ENCODE measurements at places on chromosomes 4 and X.

- DNase-seq: no peak
Measured at GRCh38 chrX:121151293-121151692, 103.9 kb downstream of the GLUD2 start.

DNA sequence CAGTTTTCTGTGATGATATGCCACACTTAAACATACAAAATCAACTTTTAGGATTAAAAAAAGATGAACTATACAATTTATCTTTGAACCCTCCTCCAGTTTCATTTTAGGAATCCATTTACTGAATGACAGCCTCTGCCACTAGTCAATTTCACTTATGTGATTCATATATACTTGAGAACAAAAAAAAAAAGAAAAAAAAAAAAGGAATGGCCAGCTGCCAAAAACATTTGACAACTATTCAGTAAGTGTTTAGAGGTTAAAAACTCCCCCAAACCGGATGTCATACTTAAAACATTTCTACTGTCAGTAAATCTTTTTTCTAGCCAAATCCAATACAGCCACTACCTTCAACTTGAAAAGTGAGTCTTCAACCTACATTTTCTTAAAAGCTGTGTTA lies 266.7 kb upstream of the MAGEB2 start:
- no peak for DNase-seq

- peak; percentile 19 for DNase-seq
Measured at GRCh38 chr4:89894649-89895550, at the start of gene MMRN1. Gene MMRN1, plus strand, starts transcription at chr4:89894854. Its CDS starts 118 bp downstream, at chr4:89894972.

DNA sequence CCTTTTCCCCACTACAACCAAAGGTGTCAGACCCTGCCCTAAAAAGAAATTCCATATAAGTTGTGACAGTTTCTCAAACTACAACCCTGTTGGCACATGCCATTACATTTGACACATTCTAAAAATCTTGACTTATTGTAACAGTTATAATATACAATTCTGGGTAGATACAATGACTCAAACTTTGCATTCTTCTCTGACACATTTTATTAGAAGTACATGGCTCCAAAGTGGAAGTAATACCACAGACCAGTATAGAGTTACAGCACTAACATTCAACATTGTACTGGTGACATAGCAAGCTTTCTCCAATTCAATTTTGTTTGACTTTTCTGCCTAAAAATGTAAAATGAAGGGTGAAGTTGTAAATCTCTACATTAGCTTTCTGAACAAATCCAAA lies 196.6 kb upstream of the ETNPPL start:
- DNase-seq: no peak

- DNase-seq: no peak
Measured at GRCh38 chr4:124641715-124642381, 70.7 kb downstream of the ANKRD50 start.

- DNase-seq: peak; percentile 21
Measured at GRCh38 chr4:122762520-122762919, 30.0 kb downstream of the BBS12 start.

- no peak for DNase-seq
Measured at GRCh38 chr4:99790796-99791617, 25.6 kb upstream of the DAPP1 start.

DNA sequence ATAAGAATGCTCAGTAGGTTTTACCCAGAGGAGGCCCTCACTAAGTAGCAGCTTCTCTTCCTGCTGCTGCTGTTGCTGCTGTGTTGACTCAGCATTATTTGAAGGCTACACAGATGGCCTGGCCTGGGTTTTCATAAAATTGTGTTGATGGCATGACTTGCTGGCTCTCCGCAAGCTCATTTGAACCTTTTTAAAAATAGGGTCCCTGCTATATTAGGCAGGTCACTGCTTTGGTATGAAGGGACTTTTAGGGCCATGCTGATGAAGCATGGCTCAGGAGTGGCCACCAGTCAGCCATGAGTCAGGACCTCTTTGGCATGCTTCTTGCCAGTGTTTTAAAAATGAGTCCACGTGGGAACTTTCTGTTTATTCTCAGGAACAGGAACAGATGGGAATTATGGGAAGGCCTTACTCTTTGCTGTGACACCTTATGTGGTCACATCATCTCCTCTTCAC lies 128.7 kb downstream of the MID1IP1 start:
- DNase-seq: no peak

DNA sequence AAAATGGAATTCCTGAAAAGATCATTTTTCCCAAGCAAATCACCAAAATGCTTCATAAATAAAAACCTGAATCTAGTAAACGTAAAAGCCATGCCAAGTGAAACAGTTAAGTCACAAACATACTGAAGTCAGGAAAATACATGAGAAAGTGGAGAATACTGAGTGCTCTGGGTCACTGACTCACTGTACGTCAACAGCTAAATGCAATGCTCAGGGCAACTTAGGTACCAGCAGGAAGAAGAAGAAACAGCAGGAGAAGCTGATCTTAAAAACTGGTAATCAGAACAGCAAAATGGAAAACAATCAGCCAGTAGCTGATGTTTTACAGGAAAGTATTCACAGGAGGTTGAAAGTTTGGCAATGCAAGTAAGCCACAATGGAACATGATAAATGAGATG lies 252.6 kb upstream of the ETNPPL start:
- DNase-seq: no peak

- no peak for DNase-seq
Measured at GRCh38 chr4:79492148-79492547, 84.1 kb upstream of the GK2 start.

DNA sequence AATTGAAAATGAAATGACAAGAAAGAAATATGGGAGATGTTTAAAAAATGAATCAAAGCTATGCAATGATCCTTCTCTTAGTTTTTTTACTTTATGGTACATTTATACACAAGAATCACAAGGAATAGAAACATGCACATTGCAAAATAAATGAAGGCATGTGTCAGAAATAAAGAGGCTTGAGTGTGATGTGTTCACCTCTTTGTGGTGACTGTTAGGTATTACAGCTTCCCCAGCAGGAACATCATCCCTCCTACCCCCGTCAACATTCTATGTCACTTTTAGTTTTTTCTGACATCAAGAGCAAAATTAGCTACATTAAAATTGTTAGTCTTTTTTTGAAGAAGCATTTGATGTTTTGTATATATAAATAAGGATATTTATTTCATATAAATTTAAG lies 214.8 kb downstream of the SLC4A4 start:
- no peak for DNase-seq

DNA sequence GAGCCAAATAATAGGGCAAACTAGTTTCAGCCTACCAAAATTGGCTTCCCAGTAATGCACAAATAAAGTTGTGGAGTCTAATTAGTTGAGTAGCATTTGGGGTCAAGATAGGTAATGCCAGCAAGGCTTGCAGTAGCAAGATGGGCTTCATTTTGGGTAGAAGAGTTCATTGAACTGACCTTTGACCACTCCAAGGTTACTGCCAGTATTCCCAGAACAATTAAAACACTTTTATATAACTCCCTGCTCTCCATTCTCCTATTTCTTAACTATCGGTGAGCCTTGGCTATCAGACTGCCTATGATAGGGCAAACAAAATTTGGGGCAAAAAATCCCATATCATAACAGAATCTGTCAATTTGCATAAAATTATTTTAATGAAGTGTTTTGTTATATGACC lies 7.1 kb downstream of the DNAAF6 start:
- DNase-seq: no peak

GRCh38 chrX:1493412-1493811 lies 40.7 kb upstream of the ASMTL start:
- peak; percentile 2 for DNase-seq

GRCh38 chrX:83521905-83522304 lies 13.8 kb downstream of the POU3F4 start:
- DNase-seq: no peak

DNA sequence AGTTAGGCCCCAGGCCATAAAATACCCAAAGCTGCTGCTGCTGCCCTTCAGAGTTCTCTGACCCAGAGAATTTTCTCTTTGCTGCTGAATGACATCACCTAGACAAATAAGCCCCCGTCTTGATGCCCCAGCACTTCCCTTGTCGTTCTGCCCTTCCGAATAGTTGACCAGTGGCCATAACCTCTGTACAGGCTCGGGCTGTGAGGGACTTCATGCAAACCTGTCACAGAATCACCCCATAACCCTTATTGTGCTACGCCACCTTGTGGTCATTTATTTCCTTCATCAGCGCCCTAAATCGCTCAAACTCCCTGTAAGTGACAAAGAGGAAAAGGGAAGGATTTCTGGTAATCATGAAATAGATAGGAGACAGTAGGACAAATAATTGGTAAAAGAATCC lies 18.8 kb downstream of the SPACA5 start:
- DNase-seq: peak; percentile 50

DNA sequence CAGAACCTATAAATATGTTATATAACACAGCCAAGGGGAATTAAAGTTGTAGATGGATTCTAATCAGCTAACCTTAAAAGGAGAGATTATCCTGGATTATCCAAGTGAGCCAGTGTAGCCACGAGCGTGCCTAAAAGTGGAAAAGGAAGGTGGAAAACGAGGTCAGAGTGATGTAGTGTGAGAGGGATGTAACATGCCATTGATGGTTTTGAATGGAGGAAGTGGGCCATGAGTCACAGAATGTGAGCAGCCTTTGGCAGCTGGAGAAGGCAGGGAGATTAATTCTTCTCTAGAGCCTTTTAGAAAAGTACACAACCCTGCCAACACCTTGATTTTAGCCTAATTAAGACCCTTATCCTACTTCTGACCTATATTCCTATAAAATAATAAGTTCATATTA lies 149.1 kb downstream of the SLC39A8 start:
- DNase-seq: no peak

GRCh38 chrX:115017455-115017854 lies at the start of gene IL13RA2:
Gene IL13RA2, minus strand, starts transcription at chrX:115017616. Its CDS starts 347 bp downstream, at chrX:115017269.
- DNase-seq: no peak

GRCh38 chr4:1776521-1777161 lies 16.5 kb upstream of the FGFR3 start:
- DNase-seq: no peak

DNA sequence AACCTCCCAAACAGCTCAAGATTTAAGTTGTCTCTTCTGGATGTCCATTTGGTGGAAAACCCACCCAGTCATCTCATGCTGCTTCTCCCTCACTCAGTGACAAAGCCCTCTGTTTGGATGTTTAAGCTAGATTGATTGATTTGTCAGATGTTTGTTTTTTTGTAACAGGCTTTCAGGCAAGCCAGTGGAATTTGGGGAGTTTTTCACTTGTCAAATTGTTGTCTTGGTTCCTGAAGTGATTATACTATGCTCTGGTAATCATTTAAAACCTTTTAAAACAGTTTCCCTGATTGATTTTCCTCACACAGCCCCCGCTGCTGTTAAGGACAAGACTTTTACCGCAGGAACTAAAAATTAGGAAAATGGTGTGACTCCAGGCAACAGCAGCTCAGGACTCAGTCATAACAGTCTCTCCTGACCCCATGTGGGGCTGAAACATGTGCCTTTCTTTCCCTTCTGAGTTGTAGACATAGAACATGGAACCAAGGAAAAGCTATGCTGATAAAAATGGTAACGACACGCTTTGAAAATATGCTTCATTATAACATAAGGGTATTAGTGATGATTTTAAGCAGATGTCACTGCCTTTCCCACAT lies 40.8 kb upstream of the SETD7 start:
- DNase-seq: no peak

GRCh38 chr4:79959652-79960051 lies 113.4 kb downstream of the ANTXR2 start:
- DNase-seq: no peak

GRCh38 chr4:15774020-15774420 lies 4.1 kb upstream of the CD38 start:
- no peak for DNase-seq

GRCh38 chr4:147220833-147221232 lies 260.1 kb upstream of the EDNRA start:
- no peak for DNase-seq

GRCh38 chr4:151469970-151470369 lies 61.0 kb downstream of the FHIP1A start:
- no peak for DNase-seq

GRCh38 chr4:73870260-73870659 lies 1.1 kb downstream of the CXCL1 start:
- no peak for DNase-seq

- peak; percentile 95 for DNase-seq
Measured at GRCh38 chr4:145180298-145181090, at the start of gene OTUD4. Gene OTUD4, minus strand, starts transcription at chr4:145180589. Its CDS starts 616 bp downstream, at chr4:145179973.

DNA sequence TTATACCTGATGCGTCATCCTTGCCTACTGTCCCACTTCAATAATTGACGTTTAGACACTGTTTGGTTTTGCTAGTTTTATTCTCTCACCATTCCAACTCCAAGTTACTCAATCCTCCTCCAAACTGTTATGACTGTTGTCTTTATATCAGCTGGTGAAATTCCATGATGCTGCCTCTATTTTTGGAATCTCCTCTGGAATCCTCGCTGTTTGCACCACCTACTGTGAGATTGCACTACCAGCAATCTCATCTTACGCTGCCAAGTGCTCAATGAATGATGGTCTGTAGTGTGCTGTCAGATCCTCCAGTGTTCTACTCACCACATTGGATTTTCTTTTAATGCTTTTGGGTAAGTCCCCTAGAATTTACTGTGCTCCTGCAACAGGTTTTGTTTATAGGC lies 13.2 kb upstream of the PCDH18 start:
- no peak for DNase-seq

- no peak for DNase-seq
Measured at GRCh38 chr4:109912706-109913595, at the start of gene EGF. Gene EGF, plus strand, starts transcription at chr4:109912883. Its CDS starts 453 bp downstream, at chr4:109913336.

DNA sequence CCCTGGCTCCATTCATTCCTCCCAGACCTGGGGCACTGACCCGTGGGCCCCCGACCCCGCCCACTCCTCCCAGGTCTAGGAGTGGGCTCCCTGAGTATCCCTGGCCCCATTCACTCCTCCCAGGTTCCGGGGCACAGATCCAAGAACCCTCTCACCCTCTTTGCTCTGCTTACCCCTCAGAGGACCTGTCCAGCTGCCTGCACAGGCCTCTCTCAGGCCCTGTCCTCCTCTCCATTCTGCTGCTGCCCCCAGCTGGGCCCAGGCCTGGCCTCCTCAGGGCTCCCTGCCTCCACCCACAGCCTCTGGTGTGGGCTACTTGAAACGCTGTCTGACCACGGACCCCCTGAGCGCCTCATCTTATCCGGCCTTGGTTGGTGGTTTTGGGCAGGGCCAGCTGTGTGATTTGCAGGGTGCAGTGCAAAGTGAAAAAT lies 217.7 kb upstream of the PSAPL1 start:
- DNase-seq: no peak

DNA sequence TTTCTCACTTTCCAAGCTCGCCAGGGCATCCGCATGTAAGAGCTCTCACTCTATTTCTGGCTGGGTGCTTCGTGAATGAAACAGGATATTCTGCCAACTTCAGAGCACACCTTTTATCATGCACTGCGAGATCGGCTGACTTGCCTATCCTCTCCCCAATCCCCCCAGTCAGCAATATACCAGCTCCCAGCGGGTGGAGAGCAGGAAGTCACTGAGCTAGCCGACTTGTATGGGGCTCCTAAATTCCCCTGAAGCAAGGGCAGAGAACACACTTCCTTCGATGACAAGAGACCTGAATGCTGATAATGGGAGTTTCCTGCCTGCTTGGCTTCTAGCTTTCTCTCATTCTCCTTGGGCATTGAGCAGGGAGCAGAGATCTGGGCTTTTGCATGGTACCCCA lies 33.8 kb upstream of the MAMLD1 start:
- no peak for DNase-seq

DNA sequence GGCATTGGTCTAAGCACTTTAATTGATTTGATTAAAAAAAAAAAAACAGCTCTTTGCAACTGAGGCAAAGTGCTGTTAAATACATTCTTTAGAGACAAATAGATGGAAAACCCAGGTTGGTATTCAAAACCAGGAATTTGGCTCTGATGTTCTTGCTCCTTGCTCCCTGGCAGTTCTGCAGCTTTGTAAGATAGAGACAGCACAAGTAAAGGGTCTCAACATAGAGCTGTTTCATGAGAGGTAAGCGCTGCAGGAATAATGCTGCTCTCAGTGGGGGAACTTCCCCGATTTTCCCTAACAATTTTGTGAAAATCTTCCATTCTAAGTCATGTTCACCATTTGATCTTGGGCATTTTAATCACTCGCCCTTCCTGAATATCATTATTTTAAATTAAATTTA lies 479.5 kb upstream of the HS3ST1 start:
- no peak for DNase-seq

Data from activated CD4-positive, alpha-beta T cell treated with anti-CD3 and anti-CD28 coated beads, Interleukin-2, amount 10 ng/mL, durations not matched to agents 7 days and 5 days (primary cell).